ENCODE measurements at places on chromosomes 1 and 21. TPM values are rescaled to one million over a fixed set of nuclear protein-coding genes. Genes with fewer than 3 reads are reported as not detected.
A peak's percentile ranks its signal among the peaks of the same experiment; 100 is the strongest.

- DNase-seq: peak; percentile 79
Observed at GRCh38 chr1:209387969-209388329, 195.6 kb upstream of the CAMK1G start.

DNA sequence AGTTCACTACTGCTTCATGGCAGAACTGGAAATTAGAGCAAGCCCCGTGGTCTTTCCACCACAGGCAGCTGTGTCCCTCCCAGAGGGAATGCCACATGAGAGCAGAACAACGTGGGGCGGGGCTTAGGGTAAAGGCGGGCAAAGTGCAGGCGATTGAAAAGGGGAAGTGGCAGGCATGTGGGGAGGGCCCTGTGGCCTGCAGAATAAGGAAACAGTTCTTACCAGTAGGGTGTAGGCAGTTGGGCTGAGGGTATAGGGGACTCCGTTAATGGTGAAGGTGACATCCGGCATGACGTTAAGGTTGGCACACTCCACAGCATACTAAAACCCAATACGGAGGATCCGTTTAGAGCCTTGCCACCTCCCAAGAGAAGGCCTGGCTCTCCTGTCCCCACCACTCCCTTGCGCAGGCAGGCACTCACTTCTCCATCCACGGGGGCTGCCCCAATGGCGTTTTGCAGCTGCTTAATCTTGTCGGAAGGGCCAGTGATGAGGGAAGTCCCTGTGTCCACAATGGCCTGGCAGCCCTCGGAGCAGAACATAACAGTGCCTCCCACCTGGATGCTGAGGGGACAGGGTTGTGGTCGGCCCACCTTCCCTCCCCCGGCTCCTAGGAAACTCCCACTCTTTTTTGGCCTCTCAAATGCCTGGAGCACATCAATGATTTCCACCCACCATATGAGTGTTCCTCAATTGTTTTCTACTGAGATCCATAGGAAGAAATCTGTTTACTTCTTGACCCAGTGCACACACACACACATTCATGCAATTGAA lies 9.1 kb upstream of the RAB7B start:
- DNase-seq: no peak

- no peak for DNase-seq
Observed at GRCh38 chr1:12654657-12655056, 10.8 kb downstream of the AADACL4 start.

DNA sequence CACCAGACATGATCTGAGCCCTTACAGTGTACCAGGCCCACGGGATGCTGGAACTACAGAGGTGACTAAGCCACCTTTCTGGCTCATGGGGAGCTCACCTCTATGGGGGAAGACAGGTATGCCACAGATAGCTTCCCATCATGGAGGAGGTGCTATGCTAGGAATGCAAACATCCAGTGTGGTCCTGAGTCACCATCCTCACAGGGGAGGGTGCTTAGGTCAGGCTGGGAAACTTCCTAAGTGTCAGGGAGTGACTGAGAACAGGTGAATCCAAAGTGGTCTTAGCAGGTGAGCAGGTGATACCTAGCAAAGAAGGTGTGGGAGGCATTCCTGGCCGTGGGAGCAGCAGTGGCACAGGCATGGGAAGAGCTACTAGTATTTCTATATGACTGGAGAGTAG lies 8.6 kb upstream of the RASSF5 start:
- peak; percentile 90 for DNase-seq

Gene GFI1
- under 0.01 TPM for total RNA-seq

All from bronchial epithelial cell (primary cell).